ENCODE measurements at places on chromosomes 6 and 20.

- no peak for DNase-seq
Observed at GRCh38 chr6:90068703-90069523, 174.6 kb downstream of the GJA10 start.

DNA sequence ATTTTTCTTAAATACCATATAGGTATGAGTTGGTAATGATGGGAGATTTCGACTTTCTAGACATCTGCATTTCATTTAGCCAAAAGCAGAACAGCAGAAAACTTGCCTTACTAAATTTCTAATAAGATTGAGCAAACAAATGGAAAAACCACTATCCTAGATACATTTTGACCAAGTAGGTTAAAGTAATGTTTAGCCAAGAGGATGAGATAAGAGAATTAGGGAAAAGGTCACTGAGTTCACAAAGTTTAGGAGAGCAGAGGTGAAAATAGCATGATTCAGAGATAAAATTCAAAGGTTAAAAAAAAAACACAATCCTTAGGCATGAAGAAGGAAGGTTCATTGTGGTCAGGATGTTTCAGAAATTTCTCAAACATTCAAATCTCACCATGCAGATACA, 450.3 kb downstream of the CD83 start:
- no peak for DNase-seq

GRCh38 chr6:31888276-31889258, 8.9 kb downstream of the EHMT2 start:
- DNase-seq, result no peak

DNA sequence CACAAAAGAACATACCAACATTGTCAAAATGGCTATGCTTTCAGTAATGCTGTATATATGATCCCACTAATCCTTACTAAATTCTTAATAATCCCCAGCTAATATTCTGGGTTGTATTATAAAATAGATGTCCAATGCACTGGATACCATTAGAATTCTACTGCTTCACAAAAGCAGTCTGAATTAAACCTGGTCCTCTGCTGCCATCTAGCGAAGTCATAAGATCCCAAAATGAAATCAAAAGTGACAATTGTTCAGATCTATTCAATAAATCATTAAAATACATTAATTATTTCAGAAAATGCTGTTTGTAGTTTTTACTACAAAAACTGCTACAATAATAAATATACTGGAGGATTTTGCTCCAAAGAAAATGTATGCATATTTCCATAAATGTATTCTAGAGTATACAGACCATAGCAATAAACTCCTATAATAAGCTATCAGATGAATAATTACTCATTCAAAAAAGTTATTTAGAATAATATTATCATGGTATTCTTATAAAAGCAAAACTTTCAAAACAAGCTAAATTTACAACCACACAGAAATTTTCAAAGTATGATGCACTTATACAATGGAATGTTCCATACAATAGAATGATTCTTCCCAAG, 92.6 kb downstream of the RNGTT start:
- peak; percentile 74 for DNase-seq

DNA sequence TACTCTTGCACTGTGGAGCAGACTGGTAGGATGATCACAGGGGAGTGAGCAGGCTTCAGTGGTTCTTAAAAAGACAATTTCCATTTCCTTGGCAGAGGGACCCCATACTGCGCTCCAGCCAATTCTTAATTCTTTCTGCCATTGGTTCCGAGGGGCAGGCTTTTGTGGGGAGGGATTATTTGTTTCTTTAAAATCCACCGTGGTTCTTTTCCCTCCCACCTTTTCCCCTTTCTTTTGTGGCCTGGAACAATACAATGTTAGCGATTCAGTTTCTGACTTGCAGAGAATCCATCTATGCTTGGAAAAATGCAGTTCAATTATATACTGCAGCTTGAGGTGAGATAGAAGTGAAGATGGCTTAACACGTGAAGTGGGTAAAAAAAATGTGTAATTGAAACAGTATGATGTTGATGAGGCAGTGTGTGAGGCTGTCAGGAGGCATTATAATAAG, 379.0 kb upstream of the FLRT3 start:
- no peak for DNase-seq

GRCh38 chr20:951384-952169, 35.4 kb upstream of the ANGPT4 start:
- DNase-seq, result no peak

- peak; percentile 46 for DNase-seq
Observed at GRCh38 chr6:17167327-17167979, 65.6 kb downstream of the STMND1 start.

GRCh38 chr6:2875359-2876191, 27.5 kb downstream of the SERPINB9 start:
- peak; percentile 58 for DNase-seq

DNA sequence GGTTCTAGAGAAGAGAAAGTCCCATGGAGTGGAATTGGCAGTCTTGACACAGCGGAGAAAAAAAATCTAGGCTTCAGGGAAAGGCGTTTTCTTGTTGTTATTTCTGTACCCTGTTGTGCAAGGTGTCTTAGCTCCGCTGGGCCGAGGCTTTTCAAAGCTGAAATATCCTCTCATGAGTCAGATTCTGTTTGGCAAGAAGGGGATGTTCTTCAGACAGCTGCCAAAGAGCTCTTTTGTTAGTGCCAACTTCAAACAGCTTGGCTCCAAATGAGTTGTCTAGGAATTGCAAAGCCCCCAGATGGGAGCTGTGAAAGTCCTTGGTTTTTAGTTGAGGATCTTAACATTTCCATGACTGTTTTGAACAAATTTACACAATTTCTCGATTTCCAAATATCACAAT, 45.6 kb downstream of the LRRN4 start:
- peak; percentile 24 for DNase-seq

DNA sequence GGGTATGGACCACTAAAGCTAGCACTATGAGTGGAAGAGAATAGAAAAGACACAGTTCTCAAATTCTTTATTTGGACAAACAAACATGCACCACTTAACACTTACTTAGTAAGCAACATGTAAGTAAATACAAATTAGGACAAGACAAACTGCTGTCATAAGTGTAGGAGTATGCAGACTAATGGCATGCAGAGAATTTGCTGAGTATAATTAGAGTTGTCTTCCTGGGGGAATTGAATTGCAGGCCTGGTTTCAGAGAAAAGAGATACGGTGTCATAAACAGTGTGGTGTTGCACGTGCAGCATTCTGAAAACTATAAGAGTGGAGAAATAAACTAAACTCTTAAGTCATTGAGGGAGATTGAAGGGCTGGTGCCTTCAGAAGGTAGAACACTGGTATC, 125.2 kb upstream of the EYA4 start:
- no peak for DNase-seq

DNA sequence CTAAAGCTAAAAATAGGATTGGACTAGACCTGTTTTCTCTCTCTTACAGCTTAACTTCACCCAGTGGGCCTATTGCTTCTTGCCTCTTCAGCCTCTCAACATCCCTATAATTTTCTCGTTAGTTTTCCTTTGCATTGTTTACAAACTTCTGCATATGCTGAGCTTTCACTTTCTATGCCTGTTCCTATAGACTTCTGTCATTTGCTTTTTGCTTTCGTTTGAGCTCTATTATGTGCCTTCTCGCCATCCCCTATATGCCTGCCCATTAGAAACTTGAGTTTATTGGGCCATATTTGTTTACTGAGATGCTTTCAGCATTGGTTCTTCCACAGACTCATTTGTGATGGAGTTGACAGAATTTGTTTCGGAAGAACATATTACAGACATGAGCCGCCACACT, 40.9 kb downstream of the NCOA7 start:
- DNase-seq, result no peak

- no peak for DNase-seq
Observed at GRCh38 chr6:13048113-13048512, 280.2 kb downstream of the TBC1D7 start.

DNA sequence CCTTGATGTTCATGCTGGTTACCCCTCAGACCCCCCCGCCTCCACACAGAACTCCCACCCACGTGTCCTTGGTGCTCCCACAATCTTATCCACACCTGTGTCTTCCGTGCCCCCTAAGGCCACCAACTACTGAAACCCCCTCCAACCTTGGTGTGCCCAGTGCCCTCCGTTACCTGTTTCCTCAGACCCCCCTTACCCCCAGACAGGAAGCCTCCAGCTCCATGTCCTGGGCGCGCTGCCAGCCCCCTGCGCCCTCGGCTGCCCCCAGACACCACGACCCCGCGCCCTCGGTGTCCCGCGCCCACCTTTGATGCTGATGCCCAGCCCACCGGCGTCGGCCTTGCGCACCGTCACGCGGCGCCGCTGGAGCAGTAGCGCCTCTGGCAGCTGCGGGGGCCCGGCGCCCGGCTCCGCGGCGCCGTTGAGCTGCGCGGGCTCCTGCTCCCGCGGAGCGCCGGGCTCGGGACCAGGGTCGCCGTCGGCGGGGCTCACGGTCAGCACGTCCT, 504 bp downstream of the SNTA1 start:
- peak; percentile 22 for DNase-seq

DNA sequence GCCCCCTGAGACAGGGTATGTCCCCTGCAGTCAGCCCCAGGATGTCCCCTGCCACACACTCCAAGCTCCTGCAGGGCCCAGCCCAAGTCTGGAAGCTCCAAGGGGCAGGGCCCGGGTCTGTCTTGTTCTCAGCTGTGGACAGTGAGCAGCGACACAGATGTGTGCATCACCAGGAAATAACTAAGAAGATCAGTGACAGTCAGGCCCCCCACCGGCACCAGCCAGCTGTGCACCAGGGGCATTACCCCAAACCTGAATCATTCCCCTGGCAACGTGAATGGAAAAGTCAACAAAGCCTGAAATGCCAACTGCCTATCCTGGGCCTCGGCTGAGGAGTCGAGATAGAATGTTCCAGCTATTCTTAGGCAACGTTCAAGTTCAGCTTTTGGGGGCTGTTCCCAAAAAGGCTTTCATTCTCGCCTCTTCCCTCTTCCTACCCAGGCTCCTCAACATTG, 105.0 kb downstream of the PREX1 start:
- no peak for DNase-seq

DNA sequence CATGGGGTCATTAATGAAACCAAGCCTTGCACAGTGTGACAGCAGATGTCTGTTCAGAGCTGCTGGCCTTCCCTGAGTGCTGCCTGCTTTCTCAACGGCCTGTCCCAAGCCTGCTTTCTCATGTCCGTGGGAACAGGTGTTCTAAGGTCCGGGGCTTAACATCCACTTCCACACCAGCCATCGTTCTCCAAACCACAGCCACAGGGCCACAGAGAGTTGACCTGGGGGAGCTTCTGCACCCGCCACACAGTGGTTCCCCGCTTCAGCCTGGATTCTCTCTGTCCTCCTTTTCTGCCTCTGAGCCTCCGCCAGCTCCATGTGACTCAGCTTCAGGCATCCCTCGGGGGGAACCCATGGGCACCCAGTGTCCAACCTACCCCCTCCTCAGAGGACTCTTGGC, 26.9 kb upstream of the PPP1R3G start:
- DNase-seq, result no peak

GRCh38 chr6:46642928-46643751, 9.5 kb downstream of the CYP39A1 start:
- DNase-seq, result no peak

GRCh38 chr6:166809721-166810120, 146.6 kb downstream of the RNASET2 start:
- DNase-seq, result no peak

DNA sequence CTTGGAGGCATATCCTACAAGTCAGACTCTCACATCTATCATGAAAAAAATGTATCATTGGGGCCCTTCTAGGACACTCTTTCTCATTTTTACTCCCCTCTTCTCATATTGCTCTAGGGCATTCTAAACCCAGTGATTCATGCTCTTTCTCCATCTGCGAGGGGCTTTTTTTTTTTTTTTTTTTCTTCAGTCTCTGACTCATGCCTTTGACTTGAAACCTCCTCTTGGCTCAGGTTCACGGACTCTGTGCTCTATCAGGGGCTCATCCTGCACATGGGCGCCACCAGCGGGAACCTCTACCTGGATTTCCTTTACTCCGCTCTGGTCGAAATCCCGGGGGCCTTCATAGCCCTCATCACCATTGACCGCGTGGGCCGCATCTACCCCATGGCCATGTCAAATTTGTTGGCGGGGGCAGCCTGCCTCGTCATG, 17.8 kb downstream of the SLC22A1 start:
- no peak for DNase-seq

GRCh38 chr20:18048176-18048575, 9.5 kb downstream of the OVOL2 start:
- no peak for DNase-seq

- no peak for DNase-seq
Observed at GRCh38 chr6:46901882-46902314, 19.8 kb downstream of the ADGRF5 start.

DNA sequence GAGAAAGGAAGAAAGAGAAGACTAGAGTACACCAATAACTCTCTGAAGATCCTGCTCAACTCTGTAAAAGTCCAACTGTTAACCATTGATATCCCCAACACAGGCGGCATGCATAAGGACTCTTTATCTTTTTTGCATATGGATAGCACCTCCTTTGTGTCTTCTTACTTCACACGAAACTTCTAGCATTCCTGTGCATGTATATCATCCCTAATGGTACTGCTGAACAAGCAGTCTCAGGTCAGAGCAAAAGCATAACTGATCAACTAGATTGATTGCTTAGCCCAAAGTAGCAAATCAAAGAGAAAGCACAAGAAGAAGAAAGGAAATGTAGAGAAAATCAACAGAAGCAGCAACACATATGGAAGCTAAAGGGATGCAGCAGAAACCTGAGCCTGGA, 234.4 kb downstream of the SYNE1 start:
- DNase-seq, result no peak

DNA sequence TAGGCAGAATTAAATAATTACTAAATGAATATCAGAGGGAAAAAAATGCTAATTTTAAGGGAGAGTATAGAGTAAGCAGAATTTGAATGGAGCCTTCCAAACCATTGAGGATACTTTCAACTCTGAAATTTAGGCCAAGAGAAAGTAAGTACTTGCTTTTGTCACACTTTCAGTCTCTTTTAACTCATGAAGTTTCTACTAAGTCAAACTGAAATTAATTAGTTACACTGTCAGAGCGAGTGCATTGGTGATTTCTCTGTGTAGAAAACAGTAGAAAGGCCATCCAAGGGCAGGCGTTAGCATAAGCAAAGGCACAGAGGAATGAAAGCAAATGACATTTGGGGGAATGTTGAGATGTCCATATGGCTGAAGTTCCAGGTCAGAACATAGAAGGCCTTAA, 92.9 kb downstream of the PLEKHG1 start:
- no peak for DNase-seq

DNA sequence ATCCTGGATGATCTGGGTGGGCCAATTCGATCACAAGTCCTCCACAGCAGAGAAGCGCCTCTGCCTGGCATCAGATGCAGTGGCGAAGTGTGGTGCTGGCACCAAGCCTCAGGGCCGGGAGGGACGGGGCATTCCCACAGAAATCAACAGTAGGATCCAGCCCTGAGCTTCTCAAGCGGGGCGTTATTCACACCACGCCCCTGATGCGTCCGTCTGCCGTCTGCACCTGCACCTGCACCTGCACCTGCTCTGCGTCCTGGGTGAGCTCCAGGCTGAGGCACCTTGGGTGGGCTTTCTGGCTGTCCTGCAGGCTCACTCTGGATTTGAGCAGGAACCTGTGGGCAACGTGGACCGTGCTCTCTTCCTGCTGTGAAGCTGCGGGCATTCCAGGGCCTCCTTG, 13.8 kb upstream of the NTSR1 start:
- DNase-seq, result no peak

DNA sequence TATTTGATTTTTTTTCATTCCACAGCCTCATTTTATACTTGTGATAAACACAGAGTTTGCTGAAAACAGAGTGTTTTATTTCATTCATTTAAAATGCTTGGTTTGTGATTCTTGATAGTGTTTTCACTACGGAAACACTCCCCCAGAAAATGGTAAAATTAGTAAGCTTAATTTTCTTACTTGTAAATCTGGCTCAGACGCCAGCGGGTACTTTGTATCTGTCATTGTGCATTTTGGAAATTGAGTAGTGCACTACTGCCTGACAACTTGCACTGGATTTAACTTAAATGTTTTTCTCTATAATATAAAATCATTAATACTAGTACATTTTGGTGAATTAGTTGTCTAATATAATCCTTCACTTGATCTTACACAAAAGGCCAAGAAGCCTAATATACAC, 37.0 kb upstream of the HINT3 start:
- no peak for DNase-seq
